ENCODE measurements at places on chromosomes 12 and 14.

- no peak for DNase-seq
Measured at GRCh38 chr12:127720334-127720733, 546.6 kb upstream of the TMEM132C start.

GRCh38 chr14:104548802-104549535 is 30.6 kb upstream of the C14orf180 start:
- DNase-seq, result no peak

- no peak for DNase-seq
Measured at GRCh38 chr14:85399186-85399585, 130.8 kb upstream of the FLRT2 start.

DNA sequence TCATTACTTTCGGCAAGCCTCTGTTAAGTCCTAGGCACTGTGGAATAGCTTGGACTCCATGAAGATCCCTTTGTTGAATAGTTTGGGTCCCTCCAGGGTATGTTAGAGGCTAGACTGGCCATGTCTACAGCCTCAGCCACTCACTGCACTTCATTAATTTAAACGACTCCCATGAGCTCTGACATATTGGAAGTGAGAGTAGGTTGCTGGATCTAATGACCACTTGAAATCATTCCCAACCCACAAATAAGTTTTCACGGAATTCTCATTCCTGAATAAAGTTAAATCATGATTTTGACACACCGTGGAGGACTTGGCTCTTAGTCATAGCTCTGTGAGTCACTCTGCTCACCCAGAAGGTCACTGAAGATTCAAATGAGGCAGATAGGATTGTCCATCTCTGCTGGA is 21.4 kb upstream of the APPL2 start:
- DNase-seq, result no peak

DNA sequence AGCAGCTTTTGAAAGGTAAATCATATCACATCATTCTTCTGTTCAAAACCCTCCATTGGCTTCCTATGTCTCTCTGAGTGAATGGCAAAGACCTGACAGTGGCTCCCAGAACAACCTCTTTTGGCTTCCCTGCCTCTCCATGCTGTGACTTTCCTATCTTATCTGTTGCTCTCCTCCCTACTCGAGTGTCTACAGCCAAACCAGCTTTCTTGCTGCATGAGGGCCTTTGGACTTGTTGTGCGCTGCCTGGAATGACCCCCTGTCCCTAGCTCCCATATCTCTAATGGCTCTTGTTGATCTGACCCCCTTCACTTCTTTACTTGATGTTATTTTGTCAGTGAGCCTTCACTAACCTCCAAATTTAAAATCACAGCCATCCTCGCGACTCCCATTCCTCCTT is 2.5 kb downstream of the SYNE2 start:
- no peak for DNase-seq

- peak; percentile 54 for DNase-seq
Measured at GRCh38 chr14:61025251-61026223, 44.5 kb downstream of the SLC38A6 start.

GRCh38 chr12:28899951-28900350 is 249.1 kb upstream of the FAR2 start:
- DNase-seq, result no peak

GRCh38 chr12:84698576-84699333 is 213.8 kb downstream of the SLC6A15 start:
- DNase-seq, result no peak

Data from endothelial cell (in vitro differentiated cells).